CMK (cell line): ENCODE measurements at places on chromosomes 16 and 17.

- DNase-seq, result no peak
Observed at GRCh38 chr16:75361936-75362335, 71.4 kb downstream of the CFDP1 start.

- DNase-seq, result no peak
Observed at GRCh38 chr17:2087597-2088211, 32.8 kb downstream of the HIC1 start.

DNA sequence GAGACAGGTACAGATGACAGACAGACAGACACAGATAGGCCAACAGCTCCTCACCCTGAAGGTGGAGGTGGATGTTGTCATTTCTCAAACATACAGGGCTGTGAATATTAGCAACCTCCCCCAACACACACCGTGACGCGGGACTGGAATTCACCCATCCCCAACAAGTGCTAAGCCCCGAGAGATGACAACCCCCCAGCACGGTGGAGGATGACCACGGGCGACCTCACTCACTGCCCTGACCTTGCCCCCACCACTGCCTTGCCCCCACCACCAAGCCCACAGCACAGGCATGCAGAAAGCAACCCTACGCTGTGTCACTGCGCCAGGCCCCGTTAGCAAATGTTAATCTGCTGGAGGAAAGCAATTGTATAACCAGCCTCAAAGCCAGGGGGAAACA is 4.9 kb upstream of the KRT17 start:
- DNase-seq, result no peak

DNA sequence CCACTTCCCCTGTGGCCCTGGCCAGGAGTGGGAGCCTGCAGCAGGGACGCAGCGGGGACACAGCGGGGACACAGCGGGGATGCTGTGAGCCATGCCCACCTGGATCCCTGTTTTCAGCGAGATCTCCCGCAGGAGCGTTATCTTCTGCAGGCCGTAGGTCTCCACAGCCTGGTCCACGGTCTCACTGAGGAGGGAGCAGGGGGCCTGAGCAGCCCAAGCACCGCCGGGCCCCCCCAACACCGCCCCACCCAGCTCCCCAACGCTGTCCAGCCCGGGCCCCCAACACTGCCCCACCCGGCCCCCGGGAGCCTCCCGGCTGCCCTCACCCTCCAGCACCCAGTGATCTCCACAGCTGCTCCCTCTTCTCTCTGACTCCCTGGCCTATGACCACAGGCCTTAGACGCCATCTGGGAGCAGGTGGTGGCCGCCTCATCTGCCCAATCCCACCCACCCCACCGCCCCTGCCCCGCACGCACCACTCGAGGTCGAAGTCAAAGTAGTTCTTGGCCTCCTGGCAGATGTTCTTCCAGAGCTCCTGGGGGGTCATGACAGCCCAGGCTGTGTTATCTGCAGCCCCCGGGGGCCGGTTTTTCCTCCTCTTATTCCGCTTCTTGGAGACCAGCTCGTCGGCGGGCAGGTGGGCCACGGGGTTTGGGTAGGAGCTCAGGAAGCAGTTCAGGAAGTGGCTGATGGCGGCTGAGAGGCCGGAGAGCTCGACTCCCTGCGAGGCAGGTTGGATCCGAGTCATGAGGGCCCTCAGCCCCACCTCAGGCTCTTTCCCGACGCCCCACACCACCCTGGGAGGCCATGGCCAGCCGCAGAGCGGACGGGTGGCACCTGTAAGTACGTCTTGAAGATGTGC is 17.0 kb downstream of the CLUH start:
- no peak for DNase-seq

DNA sequence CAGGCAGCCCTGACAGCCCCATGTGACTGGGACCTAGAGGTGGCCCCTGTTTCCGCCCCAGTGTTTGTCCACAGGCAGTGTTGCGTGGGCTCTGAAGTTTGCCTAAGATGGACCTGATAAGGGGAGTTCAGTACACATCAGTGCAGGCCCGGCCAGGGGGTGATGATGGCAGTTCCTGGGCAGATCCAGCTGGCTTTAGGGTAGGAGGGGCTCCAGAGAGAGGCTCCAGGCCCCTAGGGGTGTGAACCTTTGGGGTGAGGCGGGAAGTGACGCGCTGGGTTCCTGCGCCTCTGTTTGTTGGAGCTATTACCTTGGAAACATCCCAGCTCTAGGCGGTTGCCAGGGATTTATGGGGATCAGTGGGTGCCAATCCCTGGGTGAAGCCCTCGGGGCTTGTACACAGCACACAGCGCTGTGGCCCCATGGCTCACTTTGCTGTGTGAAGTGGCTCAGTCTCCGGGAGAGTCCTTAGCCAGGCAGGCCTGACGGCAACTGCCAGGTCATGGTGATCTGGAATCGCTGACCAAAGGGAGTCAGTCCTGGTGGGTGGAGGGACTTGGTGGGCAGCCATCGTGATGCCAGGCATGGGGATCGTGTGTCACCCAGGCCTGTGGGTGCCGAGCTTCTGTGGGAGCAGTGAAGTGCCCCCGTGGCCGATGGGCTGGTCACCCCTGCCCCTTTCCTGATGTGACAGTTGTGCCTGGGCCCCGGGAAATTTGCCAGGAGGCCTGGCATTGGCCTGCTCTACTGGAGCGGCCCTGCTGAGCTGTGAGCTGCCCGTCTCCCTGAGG is 146.1 kb downstream of the SEC14L1 start:
- no peak for DNase-seq

DNA sequence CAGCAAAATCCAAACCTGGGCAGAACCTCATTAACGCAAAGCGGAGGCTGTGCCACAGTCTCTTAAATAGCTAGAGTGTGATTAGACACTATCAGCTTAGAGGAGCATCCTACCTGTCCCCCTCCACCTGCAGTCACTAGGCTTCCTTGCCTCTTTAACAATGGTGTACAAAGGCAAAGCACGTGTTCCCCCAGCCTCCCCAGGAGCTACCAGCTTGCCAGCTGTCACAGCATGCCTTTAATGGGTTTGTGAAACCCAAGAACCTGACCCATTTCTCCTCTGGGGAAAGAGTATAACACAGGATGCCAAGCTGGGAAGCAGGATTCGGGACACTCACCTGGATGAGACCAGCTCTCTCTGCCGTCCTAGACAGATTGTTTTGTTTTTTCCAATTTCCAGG is 37.2 kb upstream of the TBX2 start:
- DNase-seq, result no peak

DNA sequence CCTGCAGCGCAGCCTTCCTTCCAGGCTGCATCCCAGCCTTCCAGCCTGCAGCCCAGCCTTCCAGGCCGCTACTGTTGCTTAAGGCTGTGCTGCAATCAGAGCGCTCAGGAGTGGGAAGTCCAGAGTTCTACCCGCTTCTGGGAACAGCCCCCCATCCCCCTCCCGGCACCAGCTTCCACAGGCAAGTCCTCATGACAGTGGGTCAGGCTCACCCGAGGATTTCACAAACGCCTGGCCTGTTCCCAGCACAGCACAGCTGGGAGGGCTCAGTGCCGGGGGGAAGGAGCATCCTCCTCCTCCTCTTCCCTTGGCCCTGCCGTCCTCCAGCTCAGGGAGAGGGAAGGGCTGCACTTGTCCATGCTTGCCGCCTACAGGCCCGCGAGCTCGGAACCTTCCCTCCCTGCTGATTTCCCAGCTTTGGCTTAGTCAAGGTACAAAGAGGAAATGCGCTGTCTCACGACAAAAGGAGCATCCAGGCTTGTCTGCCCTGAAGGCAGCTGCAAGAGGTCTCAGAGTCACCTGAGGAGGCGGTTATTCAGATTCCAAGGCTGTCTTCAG is 8.3 kb downstream of the SOCS3 start:
- DNase-seq, result no peak

DNA sequence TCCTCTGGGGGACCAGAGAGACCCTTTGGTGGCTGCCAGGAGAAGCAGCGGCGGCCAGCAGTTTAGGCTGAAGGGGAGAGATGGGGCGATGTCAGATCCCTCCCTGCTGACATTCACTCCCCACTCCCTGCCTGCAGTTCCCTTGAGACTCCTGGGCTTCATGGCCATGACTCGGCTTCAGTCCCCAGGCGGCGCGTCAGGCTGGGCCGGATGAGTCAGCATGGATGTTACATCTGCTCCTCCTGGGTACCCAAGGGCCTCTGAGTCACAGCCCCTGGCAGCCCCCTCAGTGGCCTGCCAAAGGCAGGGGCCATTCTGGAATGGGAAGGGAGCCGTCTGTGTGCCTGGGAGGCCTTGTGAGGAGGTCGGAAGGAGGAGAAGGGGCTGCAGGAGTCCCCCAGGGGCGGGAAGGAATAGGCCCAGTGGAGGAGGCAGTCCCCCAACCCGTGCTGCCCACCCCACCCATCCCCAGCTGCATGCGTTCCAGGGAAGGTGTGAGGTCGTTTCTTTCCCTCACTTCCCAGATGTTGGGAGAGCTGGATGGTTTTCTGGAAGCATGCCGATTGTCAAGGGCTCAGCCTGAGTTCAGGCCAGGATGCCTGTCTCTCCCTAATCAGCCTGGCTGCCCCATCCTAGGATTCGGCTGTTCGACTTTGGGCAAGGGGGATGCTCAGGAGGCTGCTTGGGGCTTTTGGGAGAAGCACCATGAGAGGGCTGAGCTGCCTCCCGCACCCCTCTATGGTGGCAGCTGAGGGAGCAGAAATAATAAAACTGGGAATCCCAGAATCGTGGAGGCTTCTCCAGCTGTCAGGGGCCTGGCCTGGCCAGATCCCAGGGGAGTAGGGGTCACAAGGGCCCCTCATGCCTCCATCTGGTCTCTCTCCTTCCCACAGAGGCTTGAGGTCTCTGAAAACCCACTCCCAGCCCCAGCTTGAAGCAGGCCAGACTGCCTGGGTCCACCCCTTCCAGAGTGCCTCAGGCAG is 9.7 kb downstream of the RHBDL3 start:
- no peak for DNase-seq

GRCh38 chr16:65117811-65118448 is 3.9 kb downstream of the CDH11 start:
- peak; percentile 38 for DNase-seq

GRCh38 chr16:78415013-78415412 is 315.6 kb downstream of the WWOX start:
- no peak for DNase-seq

DNA sequence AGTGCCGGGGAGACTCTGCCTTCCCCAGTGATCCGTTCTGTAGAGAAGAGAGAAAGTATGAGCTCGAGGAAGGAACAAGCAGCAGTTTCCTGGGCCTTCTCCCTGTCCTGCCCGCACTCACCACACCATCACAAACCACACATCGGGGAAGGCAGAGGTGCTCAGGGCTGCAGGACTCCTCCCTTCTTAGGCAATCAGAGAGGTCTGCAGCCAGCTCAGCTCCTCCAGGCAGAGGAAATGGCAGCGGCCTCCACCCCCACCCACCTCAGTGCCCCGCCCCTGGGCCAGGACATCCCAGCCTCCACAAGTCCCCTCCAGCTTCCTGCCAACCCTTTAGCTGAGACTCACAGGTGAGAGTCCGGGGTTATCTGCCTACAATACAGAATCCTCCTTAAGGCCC is 2.0 kb downstream of the ZNF319 start:
- no peak for DNase-seq

- no peak for DNase-seq
Observed at GRCh38 chr17:2708585-2709182, 2.9 kb downstream of the CLUH start.

- no peak for DNase-seq
Observed at GRCh38 chr16:28014851-28015250, 48.7 kb downstream of the GSG1L start.

DNA sequence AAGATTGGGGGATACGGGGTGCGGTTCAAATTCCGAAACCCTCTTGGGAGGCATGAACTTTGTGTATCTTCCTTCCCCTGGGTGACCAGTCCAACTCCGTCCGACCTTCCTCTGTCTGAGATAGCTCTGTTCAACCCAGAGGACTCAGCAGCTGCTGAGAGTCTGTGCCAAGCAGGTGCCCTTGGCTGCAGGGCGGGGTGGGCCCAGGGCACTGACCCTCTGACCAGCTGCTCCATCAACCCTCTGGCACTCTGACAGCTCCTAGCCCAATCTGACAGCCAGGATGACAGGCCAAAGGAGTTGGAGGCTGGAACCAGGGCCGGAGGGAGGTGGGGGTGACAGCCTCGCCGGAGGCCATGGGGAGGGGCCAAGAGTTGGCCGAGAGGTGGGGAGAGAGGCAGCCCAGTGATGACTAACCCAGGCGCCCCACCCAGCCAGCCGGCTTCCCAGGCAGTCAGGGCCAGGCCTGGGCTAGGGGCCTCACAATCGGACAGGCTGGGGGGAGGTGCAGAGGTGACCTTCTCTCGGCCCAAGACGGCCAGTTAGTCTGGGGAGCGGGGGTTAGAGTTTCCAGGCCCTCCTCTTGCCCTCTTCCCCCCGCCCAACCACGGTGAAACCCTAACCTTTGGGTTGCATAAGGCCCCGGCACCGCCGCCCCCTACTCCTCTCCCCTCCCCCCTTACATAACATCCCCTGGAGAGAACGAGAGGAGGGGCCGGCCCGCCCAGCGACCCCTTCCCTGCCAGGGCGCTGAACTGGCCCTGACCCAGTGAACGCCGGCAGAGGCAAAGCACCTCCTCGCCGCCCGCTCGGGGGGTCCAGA is 5.0 kb upstream of the TLCD2 start:
- no peak for DNase-seq

- no peak for DNase-seq
Observed at GRCh38 chr17:4969047-4969550, 1.5 kb upstream of the SPAG7 start.

DNA sequence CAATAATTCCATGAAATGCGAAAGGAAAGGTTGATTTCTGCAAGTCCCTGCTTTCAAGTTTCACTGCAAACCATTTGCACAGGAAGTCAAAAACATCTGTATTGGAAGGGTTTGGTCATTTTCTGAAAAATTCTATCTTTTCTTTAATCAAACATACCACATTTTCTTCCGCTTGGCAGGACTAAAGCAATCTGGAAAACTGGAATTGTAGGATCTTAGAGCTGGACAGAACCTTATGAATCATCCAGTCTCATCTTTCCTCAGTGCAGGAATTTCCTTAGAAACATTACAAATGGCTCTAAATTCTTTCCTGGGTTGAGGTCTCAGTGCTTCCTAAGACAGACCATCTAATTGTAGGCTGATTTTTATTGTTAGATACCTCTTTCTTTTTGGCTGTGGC is 111.5 kb upstream of the ELAC2 start:
- DNase-seq, result no peak

- DNase-seq, result peak; percentile 31
Observed at GRCh38 chr17:37527249-37527851, 37.7 kb downstream of the DUSP14 start.

- DNase-seq, result peak; percentile 68
Observed at GRCh38 chr16:2296661-2297505, 29.0 kb upstream of the RNPS1 start.

- no peak for DNase-seq
Observed at GRCh38 chr17:48993951-48994350, 3.2 kb upstream of the IGF2BP1 start.

- no peak for DNase-seq
Observed at GRCh38 chr16:66382171-66382965, 15.9 kb downstream of the CDH5 start.

GRCh38 chr16:71629278-71630016 is 3.5 kb downstream of the MARVELD3 start:
- DNase-seq, result no peak
